Myocyte (in vitro differentiated cells): ENCODE measurements at places on chromosomes 13 and 19.

- no peak for DNase-seq
Measured at GRCh38 chr19:55094456-55095259, 19.0 kb downstream of the EPS8L1 start.

GRCh38 chr19:23561341-23561740, 125.7 kb downstream of the ZNF675 start:
- DNase-seq: no peak

DNA sequence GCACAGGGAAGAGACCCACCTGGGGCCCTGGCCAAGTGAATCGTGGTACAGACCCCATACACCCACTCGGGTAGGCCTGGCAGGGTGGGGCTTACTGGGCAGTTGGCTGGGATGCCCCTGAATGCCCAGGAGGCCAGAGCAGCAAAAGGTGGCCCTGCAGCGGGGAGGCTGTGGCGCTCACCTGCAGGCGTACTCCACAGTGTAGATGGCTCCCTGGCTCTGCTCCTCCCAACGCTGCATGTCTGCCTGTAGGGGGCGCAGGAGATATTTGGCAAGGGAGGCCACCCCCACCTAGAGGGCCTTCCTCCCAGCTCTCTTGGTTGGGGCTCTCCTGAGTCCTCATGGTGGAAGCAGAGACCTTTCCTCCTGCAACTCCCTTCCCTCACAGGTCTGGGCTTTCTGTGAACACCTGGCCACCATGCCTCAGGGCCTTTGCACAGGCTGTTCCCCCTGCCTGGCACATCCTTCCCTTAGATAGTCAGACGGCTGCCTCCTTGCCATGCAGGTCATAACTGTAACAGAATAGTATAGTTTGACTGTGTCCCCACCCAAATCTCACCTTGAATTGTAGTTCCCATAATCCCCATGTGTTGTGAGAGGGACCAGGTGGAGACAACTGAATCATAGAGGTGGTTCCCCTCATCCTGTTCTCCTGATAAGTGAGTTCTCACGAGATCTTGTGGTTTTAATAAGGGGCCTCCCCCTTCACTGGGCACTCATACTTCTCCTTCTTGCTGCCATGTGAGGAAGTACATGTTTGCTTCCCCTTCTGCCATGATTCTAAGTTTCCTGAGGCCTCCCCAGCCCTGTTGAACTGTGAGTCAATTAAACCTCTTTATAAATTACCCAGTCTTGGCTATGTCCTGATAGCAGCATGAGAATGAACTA, 5.9 kb downstream of the BORCS8 start:
- DNase-seq: no peak

DNA sequence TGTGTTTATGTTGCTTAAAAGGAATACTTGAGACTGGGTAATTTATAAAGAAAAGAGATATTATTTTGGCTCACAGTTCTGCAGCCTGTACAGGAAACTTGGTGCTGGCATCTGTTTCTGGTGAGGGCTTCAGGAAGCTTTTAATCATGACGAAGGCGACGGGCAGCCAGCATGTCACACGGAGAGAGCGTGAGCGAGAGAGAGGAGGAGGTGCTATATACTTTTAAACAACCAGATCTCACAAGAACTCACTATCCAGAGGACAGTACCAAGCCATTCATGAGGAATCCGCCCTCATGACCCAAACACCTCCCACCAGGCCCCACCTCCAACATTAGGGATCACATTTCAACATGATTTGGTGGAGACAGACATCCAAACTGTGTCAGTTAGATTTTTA, 163.4 kb upstream of the TSC22D1 start:
- no peak for DNase-seq

DNA sequence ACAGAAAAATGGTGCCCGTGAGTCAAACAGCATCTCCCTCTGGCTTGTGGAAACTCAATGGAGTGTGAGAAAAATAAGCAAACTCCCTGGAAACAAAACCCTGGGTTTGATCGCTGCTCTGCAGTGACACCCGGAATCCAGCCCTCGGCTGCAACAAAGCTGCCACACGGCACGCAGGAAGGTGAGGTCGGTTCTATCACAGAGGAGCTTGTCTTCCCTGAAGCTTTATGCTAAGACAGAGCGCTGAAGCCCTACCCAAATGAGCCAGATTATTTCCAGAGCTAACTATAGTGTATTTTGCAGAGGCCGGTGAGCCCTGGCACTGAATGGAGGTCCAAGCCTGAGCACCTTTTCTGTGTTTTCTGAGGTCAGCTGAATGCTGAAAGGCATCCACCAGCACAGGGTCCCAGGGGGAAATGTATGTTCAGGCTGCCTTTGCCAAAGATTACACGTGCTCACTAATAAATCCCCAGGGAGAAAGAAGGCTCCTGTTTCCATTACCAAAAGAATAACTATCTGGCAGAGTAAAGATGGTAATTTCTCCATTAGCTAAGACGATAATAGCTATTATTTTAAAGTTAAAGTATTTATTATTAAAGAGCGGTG, 77.8 kb downstream of the TSHZ3 start:
- no peak for DNase-seq

DNA sequence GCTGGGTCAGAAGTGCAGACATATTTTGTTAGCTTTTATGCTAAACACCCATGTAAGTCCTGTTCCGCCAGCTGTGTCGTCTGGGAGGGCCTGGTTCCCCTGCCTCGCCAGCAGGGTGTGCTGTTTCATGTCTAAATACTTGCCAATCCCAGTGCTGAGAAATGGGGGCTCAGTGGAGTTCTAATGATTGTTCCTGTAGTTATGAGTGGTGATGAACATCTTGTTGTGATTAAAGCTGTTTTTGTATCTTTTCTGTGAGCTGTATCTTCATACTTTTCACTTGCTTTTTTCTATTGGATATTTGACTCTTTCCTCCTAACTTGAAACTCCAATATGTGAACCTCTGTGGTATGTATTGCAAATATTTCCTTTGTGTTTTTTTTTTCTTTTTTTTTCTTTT, 32.7 kb downstream of the KDM4B start:
- peak; percentile 51 for DNase-seq

- DNase-seq: no peak
Measured at GRCh38 chr13:37944081-37944868, 74.7 kb upstream of the TRPC4 start.

DNA sequence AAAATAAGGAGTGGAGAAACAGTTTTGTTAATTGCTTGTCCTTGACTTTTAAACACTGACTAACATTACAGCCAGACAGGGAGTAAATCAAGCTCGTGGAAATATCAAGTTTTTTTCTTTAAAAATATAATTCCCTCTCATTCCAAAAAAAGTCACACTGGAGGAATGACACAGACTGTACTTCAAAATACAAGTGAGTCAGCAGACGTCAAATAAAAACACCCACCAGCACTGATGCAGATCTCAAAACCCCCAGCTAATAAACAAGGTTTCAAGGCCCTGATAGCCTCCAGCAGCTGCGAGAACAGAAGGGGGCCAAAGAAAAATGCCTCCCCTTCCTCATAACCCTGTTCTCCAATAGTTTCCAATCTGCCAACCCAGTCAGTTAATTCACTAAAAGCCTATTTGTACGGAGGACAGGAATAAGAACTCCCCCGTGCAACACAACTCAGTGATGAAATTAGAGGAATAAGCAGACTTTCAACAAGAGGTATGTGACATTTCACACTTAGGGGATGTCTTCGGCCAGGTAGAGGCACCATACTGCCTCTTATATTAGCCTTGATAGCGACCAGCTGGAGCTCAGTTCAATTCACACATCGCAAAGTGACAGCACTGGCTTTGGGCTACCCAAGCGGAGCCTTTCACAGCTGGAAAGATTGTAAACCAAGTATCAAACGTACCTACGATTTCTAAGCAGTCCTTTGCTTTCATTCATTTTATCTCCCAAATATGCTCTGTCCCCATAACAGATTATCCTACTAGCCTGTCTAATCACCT, 561.0 kb upstream of the KLF12 start:
- no peak for DNase-seq

- no peak for DNase-seq
Measured at GRCh38 chr13:65300220-65300619, 1929.9 kb downstream of the PCDH9 start.
